Brain (organoid and tissue), 16 donors: ENCODE measurements at places on chromosomes 5 and 9. TPM values are rescaled to one million over a fixed set of nuclear protein-coding genes. Genes with fewer than 3 reads are reported as not detected.

The PTGR1 gene
- 15.7 TPM for polyA plus RNA-seq

DNA sequence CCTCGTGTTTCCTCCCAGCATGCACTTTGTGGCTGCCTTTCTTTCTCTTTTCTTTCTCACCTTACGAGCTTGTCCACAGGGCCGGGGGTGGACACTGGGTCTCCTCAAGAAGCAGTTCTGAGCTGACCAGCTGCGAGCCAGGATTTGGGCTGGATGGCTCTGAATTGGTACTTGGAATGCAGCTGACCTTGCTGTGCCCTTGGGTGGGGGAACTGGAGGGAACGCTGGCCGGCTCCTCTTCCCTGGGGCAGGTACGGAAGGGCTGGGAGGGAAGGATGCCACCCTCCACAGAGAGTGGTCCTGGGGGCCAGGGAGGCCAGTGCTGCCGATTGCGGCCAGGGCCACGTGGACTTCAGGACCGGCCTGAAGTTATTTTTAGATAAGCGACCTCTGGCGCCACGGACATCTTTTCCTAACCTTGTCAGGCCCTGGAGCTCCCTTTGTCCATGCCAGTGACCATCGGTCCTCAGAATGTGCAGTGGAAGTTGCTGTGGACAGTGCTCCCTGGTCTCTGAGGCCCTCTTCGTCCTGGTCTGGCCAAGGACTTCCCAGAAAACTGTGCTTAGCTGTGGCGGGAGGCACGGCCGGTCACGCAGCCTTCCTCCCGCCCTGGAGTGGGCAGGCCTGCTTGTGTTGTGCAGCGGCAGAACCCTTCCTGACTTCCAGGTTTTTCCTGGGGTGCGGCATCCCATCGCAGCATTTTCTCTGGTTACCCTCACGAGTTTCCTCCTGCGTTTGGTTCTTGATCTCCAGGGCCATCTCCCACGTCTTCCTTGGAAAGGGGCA is 13.5 kb upstream of the AHRR start:
- DNase-seq = no peak

GRCh38 chr5:3592298-3592697 is 3.3 kb upstream of the IRX1 start:
- no peak for DNase-seq

The MARVELD2 gene
- 6.6 TPM for polyA plus RNA-seq

- no peak for DNase-seq
These were observed 84.8 kb upstream of the PAM start for GRCh38 chr5:102670224-102670836.

The MPDZ gene
- polyA plus RNA-seq = 16.9 TPM
